ENCODE measurements at places on chromosomes 4 and X.

GRCh38 chrX:124764354-124764753 is 418.0 kb downstream of the SH2D1A start:
- no peak for DNase-seq

- no peak for DNase-seq
These were observed 3.2 kb downstream of the SPRY1 start for GRCh38 chr4:123399627-123400358.

GRCh38 chr4:54228056-54228527 is 1.0 kb upstream of the PDGFRA start:
- peak; percentile 11 for DNase-seq

GRCh38 chr4:1770245-1770644 is 22.8 kb upstream of the FGFR3 start:
- DNase-seq: no peak

DNA sequence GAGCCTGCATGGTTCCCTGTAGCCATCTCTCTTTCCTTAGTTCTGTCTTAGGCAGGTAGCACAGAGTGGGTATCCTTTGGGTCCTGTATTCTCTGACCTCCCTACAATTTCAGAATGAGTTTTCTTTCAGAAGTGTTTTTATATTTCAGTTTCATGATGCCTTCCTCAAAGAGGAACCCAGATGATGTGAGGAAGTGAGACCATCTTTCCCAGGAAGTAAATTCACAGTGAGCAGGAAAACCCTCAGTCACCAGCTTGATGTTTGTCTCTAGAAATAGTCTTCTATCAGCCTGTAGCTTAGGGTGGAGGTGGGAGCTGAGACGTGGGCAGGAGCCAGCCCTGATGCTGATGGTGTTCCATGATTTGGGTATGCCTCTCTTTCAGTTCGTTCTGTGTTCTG is 16.9 kb downstream of the PLAC1 start:
- DNase-seq: no peak

DNA sequence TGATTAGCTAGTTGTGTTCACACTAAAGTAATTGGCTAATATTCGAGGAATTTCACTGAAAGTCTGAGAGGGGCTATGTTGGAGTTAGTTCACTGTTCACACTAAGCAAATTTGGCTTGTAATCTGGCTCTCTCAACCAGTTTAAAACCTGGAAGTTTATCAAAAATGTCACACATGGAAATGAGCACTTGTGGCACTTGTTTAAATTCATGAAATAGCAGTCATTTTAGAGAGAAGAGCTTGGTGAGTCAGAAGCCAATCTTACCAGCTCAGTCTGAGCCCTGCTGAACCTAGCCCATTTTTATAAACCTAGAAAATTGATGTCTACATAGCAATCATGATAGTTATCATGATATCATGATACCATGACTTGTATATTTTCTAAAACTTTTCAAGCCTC is 90.7 kb upstream of the JADE1 start:
- no peak for DNase-seq

GRCh38 chrX:40550066-40550465 is 30.7 kb upstream of the ATP6AP2 start:
- no peak for DNase-seq

DNA sequence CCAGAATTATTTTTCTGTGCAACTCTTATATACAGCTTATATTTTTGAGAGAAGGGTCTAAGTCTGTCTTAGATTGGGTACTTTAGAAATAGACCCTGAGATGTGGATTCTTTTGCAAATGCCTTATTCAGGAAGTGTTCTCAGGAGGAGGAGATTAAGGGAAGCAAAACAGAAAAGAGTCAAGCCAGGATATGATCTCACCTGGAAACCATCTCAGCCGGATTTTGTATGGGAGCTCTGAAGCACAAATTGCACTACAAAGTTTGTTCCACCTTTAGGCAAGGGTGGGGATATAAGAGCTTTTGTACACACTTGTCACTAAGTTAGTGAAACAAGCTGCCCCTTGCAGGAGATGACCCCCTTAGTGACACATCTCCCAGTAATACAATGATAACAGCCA is 121.2 kb upstream of the GRPR start:
- DNase-seq: no peak

GRCh38 chrX:19864736-19865135 is 22.7 kb downstream of the SH3KBP1 start:
- DNase-seq: no peak

DNA sequence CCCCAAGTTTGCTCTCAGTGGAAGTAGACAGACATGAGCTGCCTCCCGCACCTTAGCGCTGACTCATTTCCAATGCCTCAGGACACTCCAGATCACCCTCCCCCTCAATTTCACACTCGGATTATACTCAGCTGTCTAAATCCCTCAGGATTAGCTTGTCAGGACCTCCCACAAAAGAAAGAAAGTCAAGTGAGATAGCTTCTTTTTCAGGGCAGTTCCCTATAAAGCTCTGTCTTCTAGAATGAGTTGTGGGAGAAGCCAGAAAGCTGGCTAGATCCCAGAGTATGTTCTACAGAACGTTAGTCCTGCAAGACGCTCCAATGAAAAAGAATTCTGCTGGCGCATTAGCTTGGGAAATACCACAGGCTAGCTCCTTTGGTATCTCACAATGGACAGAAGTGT is 51.2 kb upstream of the MTNR1A start:
- no peak for DNase-seq

GRCh38 chrX:116384406-116384954 is 51.9 kb upstream of the SLC6A14 start:
- no peak for DNase-seq

GRCh38 chrX:132127743-132128142 is at the start of gene FRMD7:
Gene FRMD7 (minus strand): TSS chrX:132128020. CDS start chrX:132127844, 176 bp downstream.
- DNase-seq: no peak

- no peak for DNase-seq
These were observed 48.8 kb downstream of the AFAP1 start for GRCh38 chr4:7890635-7891393.

DNA sequence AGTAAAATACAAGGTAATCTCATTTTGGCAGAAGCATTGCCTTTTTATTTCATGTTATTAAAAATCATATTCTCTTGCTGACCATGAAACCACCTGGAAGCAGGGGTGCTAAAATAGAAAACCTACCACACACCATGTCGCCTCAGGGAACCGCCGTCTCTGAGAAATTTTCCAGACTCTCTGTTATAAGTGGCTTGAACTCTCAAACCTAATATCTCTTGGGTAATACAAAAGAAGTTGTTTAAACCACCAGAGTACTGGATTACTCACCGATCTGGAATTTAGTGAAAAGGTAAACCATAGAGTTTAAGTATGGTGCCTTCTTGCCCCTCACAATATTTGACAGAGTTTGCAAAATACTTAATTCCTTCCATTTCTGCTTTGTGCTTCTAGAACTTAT is 27.7 kb downstream of the ENPP6 start:
- DNase-seq: no peak

DNA sequence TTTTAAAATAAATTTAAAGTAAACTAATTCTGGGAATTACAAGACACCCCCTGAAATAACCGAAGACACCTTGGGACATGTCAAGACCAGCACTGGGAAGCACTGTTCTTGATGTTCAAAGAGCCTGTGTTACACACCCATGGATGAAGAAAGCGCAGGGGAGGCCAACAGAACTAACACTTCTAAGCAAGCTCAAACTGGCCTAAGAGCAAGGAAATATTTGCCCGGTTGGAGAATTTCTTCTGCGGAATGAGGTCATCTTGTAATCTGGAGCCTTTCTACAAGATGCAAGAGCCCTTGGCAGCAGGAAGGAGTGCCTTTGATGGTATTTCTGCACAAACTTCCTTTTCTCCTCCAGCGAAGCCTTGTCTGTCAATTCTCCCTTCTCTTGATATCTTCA is 9.3 kb upstream of the EFHC2 start:
- DNase-seq: no peak

DNA sequence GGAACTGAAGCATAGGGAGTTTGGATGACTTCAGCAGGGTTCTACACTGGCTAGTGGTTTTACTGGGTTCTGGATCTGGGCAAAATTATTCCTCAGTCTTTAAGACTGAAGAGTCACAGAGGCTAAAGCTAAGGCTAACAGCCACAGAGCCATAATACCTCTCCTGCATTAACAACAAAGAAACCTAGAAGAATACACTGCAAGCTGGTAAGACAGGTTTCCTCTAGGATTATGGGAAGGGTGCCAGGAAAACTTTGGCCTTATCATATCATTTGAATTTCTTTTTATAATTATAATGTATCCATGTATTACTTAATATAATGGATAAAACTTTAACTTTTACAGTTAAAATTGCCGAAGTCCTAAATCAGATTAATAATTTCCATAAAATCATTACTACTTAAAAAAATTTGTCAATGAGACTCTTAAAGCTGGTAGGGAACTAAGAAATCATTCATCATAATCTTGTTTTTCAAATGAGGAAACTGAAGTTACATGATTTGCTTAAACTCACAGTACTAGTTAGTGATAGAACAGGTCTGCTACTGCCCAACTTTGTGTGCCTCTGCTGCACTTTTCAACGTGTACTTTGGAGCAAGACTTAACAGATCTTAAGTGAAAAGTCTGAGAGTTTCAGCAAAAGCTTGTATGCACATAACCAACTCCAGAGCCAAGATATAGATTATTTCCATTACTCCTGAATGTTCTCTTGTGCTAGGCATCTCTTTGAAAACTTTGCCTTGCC is 24.2 kb upstream of the PGRMC2 start:
- DNase-seq: no peak

GRCh38 chr4:112560084-112560483 is 44.1 kb upstream of the NEUROG2 start:
- no peak for DNase-seq

- no peak for DNase-seq
These were observed 76.9 kb upstream of the PPARGC1A start for GRCh38 chr4:23966725-23967124.

DNA sequence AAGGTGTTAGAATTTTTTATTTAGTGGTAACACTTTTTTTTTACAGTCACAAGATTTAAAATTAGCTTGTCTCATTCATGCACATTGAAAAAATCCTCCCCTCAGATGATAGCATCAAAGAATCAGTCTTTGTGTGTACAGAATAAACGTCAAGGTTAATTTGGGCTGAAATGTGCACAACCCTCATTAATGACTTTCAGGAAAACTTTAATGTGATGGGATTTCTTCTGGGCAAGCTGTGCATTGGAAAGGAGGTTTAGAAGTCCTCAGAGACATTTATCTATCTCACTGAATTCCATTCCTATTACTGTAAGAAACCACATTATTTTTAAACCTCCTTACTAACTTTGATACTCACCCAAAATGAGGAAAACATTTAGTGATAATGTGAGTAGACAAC is 88.2 kb upstream of the TECRL start:
- no peak for DNase-seq

DNA sequence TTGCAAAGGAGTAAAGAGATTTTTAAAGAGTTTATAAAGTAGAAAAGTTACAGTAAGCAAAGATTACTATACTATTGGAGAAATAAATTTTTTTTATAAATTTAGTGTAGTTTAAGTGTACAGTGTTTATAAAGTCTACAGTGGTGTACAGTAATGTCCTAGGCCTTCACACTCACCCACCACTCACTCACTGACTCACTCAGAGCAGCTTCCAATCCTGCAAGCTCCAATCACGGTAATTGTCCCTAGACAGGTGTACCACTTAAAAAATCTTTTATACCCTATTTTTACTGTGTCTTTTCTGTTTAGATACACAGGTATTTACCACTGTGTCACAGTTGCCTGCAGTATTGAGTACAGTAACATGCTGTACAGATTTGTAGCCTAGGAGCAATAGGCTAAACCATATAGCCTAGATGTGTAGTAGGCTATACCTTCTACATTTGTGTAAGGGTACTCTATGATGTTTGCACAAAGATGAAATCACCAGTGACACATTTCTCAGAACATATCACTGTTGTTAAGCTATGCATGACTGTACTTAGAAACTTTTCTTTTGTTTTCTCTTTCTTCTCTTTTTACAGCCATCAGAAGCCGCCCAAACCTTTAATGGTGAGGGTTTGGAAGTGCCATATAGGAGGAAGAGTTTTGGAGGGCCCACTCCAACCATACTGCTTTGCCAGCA is 11.8 kb upstream of the SH3RF1 start:
- no peak for DNase-seq

GRCh38 chr4:5266991-5267390 is 215.7 kb downstream of the STK32B start:
- DNase-seq: no peak

DNA sequence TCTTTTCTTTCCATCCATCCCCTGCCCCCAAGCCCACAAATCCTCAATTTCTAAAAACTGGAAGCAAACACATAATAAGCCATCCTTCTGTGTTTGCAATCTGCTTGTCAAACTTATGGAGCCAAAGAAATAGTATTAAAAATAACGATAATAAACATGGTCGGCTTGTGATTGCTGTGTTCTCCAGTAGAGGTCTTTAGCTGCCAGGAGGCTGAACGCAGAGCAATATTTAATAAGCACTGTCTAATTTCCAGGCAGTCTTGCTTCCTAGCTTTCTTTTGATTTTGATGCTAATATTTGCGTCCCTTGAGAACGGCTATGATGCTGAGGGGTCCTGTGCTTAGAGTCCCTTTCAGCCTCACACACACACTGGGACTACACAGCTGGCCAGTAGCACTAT is 3.2 kb upstream of the HELT start:
- no peak for DNase-seq

DNA sequence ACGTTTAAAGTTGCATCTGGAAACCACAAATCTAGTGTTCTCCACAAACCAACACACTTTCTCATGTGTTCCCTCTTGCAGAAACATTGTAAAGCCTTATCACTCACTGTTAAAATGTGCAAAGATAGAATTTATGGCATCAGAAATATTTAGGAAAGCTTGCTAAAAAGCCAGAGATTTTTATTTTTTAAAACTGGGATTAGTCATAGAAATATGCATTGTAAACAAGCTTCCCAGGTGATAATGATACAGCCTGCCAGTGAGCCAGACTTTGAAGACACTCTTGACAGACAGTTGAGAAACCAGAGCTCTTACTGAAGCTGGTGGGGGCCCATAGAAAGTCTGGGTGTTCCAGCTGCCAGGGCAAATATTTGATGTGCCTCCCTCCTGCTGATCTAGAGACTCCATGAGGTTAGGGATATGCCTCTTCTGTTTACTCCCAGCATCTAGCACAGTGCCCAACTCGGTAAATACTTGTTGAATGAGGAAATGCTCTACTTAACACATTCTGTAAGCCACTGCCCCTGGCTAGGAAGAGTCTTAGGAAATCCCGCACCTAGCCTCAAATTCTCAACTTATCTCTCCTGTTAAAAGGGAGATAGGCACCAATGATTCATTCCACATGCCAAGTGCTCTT is 179.0 kb upstream of the RASGEF1B start:
- DNase-seq: no peak

DNA sequence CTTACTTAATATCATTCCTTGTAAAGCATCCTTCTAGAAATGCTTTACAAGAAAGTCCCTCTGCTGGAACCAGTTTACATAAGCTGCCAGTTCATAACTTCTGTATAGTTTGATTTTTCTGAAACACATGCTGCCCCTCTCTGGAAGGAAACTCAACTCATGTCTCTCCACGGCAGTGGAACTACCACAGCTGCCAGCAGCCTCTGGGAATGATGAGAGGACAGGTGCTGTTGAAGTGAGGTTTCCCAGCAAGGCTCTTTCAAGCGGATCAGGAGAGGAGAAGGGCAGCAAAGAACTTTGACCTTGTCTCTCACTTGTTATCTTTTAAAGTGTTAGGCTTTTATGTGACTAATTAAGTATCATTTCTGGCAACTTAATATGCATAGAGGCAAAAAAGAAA is 7.3 kb downstream of the GRPR start:
- DNase-seq: no peak

GRCh38 chr4:150518559-150518958 is 63.4 kb upstream of the MAB21L2 start:
- DNase-seq: no peak

- no peak for DNase-seq
These were observed 93.8 kb downstream of the GATB start for GRCh38 chr4:151667048-151667447.

GRCh38 chr4:114237997-114238396 is 258.6 kb upstream of the ARSJ start:
- DNase-seq: no peak
